Stimulated activated CD8-positive, alpha-beta memory T cell treated with anti-CD3 and anti-CD28 coated beads, Interleukin-4, amount 100 ng/mL, for 1 hour (primary cell): ENCODE measurements at places on chromosomes 16 and 17.

GRCh38 chr17:74202938-74203337, 540 bp upstream of the RPL38 start:
- no peak for DNase-seq

GRCh38 chr16:10745841-10746240, 2.2 kb downstream of the NUBP1 start:
- DNase-seq: no peak

- DNase-seq: no peak
These were observed 27.6 kb upstream of the VAT1L start for GRCh38 chr16:77760800-77761199.

DNA sequence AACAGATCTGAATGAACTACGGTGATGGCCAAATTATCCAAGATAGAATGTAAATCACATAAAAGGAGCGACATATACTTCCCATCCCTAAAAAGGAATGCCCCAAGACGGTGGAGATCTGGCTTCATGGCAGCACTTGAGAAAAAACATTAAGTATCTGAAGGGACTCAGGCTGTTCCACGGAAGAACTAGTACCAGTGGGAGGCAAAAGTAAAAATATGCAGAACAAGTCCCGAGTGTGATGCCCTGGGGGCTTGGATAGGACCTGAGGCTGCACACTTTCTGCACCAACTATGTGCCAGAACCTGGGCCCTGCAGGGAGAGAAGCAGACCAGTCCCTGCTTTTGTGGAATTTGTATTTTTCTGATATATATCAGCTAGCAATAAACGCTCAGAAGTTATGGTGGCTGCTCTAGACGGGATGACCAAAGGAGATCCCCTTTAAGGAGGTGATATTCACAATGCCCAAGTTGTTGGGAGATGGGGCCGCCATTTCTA, 539 bp upstream of the CKLF start:
- no peak for DNase-seq

GRCh38 chr17:32461853-32462617, 17.7 kb downstream of the PSMD11 start:
- DNase-seq: peak; percentile 43

GRCh38 chr17:35705705-35706104, 25.7 kb upstream of the RASL10B start:
- DNase-seq: no peak

DNA sequence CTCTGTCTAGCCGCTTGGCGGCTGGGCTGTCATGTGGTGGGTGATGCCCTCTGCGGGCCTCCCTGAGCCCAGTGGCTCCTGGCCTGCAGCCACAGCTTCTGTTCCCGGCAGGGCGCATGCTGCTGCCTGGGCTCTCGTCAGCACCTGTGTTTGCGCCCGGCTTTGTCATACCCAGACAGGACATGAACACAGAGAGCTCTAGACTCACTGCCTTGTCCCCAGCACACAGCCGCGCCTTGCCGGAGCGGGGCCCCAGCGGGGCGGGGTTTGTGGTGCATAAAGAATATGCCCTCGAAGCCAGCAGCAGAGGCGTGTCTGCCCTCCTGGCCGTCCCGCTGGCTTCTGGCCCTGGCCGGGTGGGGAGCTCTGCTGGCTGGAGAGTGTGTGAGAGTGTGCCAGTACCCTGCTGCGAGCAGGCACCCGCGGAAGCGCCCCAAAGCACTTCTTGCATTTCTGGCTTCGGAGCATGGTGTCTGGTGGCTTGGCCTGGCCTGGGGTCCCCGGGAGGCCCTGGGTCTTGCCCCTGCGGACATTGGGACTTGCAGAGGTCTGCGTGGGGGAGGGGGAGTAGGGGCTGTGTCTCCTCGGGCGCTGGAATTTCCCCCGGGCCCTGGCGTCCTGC, 14.4 kb downstream of the ASPSCR1 start:
- no peak for DNase-seq

DNA sequence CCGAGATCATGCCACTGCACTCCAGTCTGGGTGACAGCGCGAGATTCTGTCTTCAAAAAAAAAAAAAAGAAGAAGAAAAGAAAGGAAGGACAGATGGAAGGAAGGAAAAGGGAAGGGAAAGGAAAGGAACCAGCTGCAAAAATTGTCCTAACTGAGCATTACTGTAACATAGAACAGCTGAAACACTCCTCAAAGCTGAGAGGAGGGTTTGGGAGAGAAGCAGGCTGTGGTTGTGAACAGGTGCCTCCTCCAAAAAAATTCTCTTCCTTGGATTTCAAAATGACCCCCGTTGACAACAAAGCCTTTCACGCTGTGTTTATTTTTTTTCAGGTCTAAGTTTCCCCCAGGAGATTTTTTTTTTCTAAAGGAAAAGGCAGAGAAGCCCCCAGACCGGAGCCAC, 541.4 kb downstream of the WWOX start:
- no peak for DNase-seq

DNA sequence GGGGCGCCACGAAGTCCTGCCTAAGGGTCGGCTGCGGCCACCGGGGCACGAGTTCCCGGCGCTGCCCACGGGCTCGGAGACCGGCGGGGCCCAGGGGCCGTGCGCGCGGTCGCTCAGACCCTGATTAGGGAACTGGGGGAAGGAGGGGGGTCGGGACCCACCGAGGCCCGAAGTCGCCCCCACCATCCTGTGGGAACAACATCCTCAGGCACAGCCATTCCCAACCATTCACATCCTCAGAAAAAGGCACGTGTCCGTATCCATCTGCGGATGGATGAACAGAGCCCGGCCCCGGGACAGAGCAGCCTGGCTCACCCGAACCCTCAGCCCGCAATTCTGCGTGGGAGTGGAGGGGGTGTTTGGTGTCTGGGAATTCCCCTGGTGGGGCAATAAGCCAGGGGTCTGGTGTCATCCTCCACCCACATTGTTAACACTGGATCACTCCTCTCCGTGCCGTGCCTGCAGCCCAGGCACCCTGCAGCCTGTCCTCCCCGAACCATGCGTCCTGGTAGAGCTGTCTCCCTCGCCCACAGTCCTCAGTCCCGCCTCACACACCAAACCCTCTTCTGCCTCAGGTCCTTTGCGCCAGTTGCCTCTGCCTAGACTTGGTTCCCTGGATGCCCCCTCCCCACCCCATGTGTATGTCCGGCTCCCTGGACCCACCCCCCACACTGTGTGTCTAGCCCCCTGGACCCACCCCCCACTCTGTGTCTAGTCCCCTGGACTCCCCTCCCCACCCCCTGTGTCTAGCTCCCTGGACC, 789 bp upstream of the CCDC57 start:
- DNase-seq: no peak

- no peak for DNase-seq
These were observed 31.7 kb upstream of the KCNJ2 start for GRCh38 chr17:70137451-70138230.

- no peak for DNase-seq
These were observed 5.7 kb upstream of the SNAI3 start for GRCh38 chr16:88691924-88692560.

DNA sequence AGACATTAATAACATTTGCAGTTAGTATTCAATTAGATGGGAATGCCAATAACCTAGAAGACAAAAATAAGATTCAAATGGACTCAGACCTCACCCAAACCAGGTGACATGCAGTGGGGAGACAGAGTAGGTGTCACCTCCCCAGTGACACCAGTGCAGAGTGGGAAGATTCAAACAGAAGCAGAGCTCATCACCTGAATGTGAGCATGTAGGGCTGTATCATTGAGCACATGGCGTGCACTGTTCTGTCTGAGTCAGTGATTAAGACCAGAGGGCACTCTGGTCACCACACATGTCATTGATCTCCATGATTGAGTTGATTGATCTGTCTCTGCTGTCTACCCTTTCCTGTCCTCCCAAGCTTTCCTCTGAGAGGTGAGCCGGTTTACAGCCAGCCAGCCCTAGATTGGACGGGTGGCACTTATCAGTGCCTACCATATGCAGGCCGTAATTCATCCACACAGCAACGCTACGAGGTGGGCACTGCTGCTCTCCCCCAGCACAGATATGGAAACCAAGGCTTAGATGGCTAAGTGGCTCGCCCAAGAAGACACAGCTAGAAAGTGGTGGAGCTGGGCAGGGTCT, 34.0 kb downstream of the RHBDL3 start:
- no peak for DNase-seq

GRCh38 chr16:31532896-31533295, 5.2 kb downstream of the AHSP start:
- no peak for DNase-seq

- DNase-seq: no peak
These were observed 68.0 kb upstream of the ATP2A3 start for GRCh38 chr17:4032245-4032644.

GRCh38 chr17:61581611-61582349, 9.2 kb downstream of the NACA2 start:
- no peak for DNase-seq

DNA sequence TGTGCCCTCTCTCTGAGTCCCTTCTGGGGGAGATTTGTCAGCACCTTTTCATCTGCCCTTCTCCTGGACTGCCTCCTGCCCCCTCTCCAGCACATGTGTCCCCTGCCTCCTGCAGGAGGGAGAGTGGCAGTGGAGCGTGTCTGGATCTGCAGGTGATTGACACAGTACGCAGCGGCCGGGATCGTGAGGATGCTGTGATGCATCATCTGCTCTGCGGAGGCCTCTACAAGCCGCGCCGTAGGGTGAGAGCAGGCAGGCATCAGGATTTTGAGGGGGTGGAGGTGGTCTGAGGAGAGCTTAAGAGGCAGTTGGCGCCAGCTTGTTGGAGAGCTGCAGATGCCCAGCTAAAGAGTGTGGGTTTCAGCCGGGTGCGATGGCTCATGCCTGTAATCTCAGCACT, 10.9 kb downstream of the SLC9A5 start:
- no peak for DNase-seq

GRCh38 chr16:2786061-2786825, 1.1 kb downstream of the PRSS33 start:
- no peak for DNase-seq

- no peak for DNase-seq
These were observed 17.4 kb upstream of the TCF25 start for GRCh38 chr16:89855986-89856385.

GRCh38 chr16:80824623-80825364, 20.4 kb upstream of the CDYL2 start:
- DNase-seq: no peak

DNA sequence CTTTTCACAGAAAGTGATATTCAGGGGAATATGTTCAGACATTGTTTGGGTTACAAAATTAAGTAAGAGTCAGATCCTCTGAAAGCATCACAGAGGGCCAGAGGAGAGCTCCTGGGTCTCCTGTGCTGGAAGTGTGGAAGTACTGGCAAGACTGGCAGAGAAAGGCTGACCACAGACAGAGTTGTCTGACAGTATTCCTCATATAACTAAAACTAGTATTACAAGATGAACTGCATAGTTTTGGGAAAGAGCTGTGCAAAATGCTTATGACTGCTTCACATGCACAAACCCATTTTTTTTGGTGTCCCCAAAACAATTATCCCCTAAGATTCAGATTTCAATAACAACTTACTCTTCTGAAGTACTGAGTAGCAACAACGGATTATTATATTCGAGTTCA, 35.2 kb downstream of the N4BP1 start:
- DNase-seq: no peak

DNA sequence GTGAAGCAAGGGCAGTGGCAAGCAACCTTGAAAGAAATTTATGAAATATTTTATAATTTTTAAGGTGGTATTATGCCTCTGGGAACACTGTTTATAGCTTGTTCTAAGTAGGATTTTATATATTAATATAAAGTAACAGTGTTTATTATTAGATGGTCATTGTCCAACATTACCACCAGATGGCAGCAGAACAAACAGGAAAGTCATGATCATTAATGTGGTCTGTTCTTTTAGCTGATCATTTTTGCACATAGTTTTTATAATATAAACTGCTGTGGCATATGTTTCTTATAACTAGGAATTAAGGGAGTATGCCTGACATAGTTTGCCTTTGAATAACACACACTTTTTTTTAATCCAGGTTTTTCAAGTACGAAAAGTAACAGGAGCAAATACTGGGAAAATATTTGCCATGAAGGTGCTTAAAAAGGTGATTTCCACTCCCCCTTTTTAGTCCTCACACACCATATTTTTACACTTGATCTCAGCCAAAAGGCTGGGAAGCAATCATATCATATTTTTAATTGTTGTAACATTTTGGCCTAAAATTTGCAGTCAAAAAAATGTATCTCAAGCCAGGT, 21.4 kb downstream of the RPS6KB1 start:
- no peak for DNase-seq

GRCh38 chr17:37197336-37197735, 178.4 kb upstream of the C17orf78 start:
- no peak for DNase-seq

DNA sequence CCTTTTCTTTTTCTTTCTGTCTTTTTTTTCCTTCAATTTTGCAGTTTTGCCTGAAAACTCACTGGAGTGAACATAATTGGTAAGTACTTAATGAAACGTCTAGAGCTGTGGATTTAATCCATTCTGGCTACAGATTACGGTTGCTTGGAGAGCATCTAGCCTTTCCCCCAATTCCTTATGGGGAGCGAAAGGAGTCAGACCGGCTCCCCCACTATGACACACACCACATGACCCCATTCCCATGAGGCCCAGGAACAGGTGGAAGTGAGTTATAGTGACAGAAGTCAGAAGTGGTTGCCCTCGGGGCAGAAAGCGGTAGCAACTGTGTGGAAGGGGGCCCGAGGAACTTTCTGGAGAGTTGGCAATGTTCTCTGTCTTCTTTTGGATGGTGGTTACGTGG, 41.2 kb downstream of the EMP2 start:
- DNase-seq: no peak

- no peak for DNase-seq
These were observed 70.7 kb downstream of the RPTOR start for GRCh38 chr17:80615376-80615775.

GRCh38 chr16:48676836-48677235, 66.9 kb upstream of the N4BP1 start:
- no peak for DNase-seq

DNA sequence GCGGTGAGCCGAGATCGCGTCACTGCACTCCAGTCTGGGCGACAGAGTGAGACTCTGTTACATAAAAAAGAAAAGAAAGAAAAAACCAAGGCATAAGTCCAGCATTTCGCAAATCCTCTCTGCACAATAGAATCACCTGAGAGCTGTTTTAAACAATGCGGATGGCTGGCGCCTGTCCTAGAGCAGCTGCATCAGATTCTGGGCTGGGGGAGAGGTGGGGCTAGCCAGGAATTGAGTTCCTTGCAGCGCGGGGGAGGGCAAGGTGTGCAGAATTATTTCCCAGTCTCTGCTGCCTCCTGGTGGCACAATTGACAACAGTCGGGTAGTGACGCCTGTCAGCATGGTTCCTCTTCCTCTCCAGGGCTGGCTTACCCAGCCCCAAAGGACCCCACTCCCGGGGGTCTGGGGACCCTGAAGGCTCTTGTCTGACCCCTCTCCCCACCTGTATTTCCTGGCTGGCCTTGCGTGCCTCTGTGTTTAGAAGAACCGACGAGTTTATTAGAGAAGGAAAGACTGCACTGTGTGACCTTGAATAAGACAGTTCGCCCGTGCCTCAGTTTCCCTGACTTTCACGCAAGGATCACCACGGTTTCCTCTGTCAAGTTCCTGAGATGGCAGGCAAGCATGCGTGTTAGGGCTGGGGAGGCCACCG, 41.1 kb upstream of the PLCG2 start:
- DNase-seq: peak; percentile 58

- DNase-seq: peak; percentile 97
These were observed at the start of gene PFAS for GRCh38 chr17:8248751-8249607. PFAS (plus strand) TSS chr17:8249289; CDS start chr17:8253938, 4,649 bp downstream.

GRCh38 chr17:81170727-81171494, 4.9 kb upstream of the AATK start:
- DNase-seq: no peak

- no peak for DNase-seq
These were observed 32.9 kb downstream of the TRARG1 start for GRCh38 chr17:1312261-1312870.
